ENCODE measurements at places on chromosomes 13 and 19.

GRCh38 chr13:97932036-97932435 lies 21.4 kb upstream of the IPO5 start:
- DNase-seq: no peak

- no peak for DNase-seq
Observed at GRCh38 chr19:24159707-24160106, 72.7 kb downstream of the ZNF254 start.

DNA sequence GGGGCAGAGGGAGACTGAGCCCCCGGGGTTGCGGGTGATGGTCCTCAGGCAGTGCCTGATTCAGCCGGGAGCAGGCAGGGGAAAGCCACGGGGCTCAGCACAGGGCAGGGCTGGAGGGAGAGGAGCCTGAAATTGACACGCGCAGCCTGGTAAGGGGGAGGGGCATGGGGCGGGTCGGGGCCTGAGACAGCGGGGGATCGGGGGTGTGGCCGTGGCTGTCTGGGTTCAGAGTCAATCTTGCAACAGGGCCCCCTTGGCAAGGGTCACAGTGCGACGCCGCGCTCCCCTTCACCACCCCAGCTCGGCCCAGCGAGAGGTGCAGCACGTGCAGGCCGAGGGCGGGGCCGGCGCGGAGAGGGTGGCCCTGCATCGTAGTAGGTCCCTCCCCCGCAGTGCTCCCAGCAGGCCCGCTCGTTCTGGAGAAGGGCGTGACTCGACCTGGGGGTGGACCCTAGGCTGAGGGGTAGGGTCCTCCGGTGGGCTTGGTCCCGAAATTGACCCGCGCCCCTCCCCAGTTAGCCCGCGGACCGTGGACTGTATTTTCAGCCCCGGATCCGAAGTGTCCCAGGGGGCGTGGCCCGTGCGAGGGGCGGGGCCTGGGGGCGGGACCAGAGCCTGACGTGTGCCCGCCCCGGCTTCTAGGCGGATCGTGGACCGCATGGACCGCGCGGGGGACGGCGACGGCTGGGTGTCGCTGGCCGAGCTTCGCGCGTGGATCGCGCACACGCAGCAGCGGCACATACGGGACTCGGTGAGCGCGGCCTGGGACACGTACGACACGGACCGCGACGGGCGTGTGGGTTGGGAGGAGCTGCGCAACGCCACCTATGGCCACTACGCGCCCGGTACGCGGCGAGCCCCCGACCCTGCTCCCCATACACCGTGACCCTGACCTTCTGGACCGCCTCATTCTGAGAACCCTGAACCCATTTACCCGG lies 6.0 kb downstream of the RCN3 start:
- DNase-seq: peak; percentile 49

DNA sequence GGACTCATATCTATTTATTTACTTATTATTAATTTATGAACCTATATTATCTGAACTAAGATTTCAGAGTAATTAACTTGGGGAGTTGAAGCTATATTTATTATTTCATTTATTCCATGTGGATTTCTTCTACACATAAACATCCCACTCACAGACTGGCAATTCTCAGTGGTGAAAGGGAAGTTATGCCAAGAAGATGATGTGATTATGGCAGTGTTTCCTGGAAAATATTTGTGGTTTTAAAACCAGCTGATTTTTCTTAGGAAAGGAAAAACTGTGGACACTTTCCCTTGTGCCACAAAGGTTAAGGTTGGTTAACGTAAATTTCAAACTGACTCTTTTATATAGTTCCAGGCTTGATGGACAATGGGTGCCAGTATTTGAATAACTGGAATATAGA lies 513.1 kb downstream of the SLITRK6 start:
- DNase-seq: no peak

GRCh38 chr19:39112338-39112890 lies 13.2 kb upstream of the PAK4 start:
- no peak for DNase-seq

- no peak for DNase-seq
Observed at GRCh38 chr19:611481-611868, 21.8 kb downstream of the HCN2 start.

- no peak for DNase-seq
Observed at GRCh38 chr13:101308247-101309013, 107.9 kb downstream of the NALCN start.

DNA sequence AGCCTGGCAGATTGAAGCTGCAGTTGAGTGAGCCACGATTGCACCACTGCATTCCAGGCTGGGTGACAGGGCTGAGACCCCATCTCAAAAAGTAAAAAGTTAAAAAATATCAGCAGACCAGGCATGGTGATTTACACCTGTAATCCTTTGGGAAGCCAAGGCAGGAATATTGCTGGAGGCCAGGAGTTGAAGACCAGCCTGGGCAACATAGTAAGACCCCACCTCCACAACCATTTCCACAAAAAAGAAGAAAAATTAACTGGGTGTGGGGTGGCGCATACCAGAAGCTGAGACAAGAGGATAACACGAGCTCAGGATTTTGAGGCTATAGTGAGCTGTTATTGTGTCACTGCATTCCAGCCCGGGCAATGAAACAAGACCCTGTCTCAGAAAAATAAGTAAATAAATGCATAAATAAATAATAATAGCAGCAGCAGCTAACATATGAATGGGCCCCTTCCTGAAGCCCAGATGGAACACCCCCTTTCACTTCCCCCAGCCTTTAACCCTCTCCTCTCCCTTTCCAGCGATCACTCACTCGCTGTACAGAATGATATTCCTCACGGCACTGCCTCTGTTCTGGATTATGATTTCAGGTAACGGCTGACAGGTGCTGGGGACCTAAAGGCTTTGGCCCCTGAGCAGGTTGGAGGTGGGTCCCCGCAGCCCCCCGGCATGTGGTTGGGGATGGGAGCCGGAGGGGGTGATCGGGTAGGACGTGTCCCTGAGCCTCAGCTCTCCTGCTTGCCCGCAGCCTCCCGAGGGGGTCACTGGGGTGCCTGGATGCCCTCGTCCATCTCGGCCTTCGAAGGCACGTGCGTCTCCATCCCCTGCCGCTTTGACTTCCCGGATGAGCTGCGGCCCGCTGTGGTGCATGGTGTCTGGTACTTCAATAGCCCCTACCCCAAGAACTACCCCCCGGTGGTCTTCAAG lies 3.2 kb downstream of the MAG start:
- no peak for DNase-seq

DNA sequence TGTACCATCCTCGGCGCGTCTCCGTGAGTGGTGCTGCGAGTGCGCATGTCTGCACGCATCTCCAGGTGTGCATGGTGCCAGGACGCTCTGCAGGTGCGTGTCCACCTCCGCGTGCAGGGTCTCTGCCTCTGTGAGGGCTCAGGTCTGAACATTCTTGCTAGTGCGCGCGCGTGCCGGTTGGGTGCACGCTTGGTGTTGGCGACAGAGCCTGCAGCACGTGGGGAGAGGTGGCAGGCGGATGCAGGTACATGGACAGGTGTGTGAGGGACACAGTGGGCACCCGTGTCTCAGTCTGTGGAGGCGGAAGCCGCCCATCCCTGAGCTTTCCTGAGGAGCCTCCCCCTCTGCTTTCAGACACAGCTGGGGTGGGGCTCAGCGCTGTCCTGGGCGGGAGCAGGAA lies 4.9 kb upstream of the OR10H2 start:
- DNase-seq: no peak

GRCh38 chr13:42894765-42895243 lies 97.2 kb downstream of the EPSTI1 start:
- DNase-seq: no peak

GRCh38 chr13:111325146-111325890 lies 4.9 kb downstream of the TEX29 start:
- DNase-seq: no peak

- DNase-seq: peak; percentile 96
Observed at GRCh38 chr19:38229585-38230073, 5.6 kb upstream of the DPF1 start.

GRCh38 chr19:41872775-41873647 lies 4.1 kb upstream of the CD79A start:
- DNase-seq: peak; percentile 67

DNA sequence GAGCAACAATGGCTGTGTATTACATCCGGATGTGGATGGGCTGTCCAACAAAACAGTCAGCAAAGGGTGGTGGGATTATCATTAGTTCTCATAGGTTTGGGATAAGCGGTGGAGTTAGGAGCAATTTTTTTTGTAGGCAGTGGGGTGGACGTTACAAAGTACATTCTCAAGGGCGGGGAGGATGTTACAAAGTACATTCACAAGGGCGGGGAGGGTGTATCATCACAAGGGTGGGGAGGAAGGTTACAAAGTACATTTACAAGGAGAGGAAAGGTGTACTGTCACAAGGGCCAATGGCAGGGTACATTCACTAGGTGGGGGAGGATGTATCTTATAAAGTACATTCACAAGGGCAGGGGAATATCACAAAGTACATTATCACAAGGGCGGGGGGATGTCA lies 20.8 kb upstream of the ZNF561 start:
- no peak for DNase-seq

GRCh38 chr19:15181394-15181793 lies 19.4 kb downstream of the NOTCH3 start:
- no peak for DNase-seq

Measured in dorsolateral prefrontal cortex (tissue), 122 donors.